ENCODE measurements at places on chromosomes 13 and 19.

GRCh38 chr13:74647211-74647610, 513.0 kb upstream of the KLF12 start:
- H3K36me3 ChIP-seq = no peaks in the 10 kb centered on the region
- no peaks in the 10 kb centered on the region for H3K27me3 ChIP-seq
- no peak overlapping the region for H3K4me3 ChIP-seq
- H3K4me1 ChIP-seq = no peaks in the 10 kb centered on the region
- no peak overlapping the region for H3K27ac ChIP-seq

- no peaks in the 10 kb centered on the region for H3K36me3 ChIP-seq
- no peak for DNase-seq
These were observed 98.8 kb upstream of the MYCBP2 start for GRCh38 chr13:77425705-77426104.

- H3K4me3 ChIP-seq = no peak overlapping the region
- DNase-seq = peak; percentile 42
- no peak overlapping the region for H3K27ac ChIP-seq
- H3K27me3 ChIP-seq = no peaks in the 10 kb centered on the region
- peaks cover 61% of the 10 kb centered on the region for H3K36me3 ChIP-seq
- no peaks in the 10 kb centered on the region for H3K4me1 ChIP-seq
These were observed 14.6 kb downstream of the AP3D1 start for GRCh38 chr19:2136796-2137195.

- peaks cover 16% of the 10 kb centered on the region for H3K36me3 ChIP-seq
- DNase-seq = no peak
- peak overlapping the region; percentile 81 for H3K4me3 ChIP-seq
- H3K27ac ChIP-seq = peak overlapping the region; percentile 99
These were observed 1.6 kb downstream of the JUNB start for GRCh38 chr19:12792853-12793289.

DNA sequence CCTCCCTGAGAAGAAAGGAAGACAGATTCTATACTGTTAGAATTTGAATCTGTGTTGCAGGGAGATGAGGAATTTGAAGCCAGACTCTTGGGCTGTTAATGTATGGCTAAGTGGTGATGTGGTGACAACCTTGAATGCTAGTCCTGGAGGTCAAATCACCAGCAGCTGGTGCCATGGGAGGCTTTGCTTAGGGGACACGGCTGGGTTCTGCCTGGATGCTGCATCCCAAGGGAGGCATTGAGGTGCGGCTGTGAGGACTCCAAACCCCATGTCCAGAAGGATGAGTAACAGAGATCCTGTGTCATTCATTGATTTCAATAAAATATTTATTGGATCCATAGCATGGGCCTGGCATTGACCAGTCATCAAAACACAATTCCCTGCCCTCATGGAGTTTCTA, 42.3 kb downstream of the RFX2 start:
- H3K27ac ChIP-seq = peak overlapping the region; percentile 98
- peaks cover 43% of the 10 kb centered on the region for H3K4me1 ChIP-seq

- H3K27ac ChIP-seq = no peak overlapping the region
- no peak for DNase-seq
- H3K4me3 ChIP-seq = no peak overlapping the region
- H3K36me3 ChIP-seq = no peaks in the 10 kb centered on the region
These were observed 4.8 kb upstream of the ALOX5AP start for GRCh38 chr13:30730526-30730925.

DNA sequence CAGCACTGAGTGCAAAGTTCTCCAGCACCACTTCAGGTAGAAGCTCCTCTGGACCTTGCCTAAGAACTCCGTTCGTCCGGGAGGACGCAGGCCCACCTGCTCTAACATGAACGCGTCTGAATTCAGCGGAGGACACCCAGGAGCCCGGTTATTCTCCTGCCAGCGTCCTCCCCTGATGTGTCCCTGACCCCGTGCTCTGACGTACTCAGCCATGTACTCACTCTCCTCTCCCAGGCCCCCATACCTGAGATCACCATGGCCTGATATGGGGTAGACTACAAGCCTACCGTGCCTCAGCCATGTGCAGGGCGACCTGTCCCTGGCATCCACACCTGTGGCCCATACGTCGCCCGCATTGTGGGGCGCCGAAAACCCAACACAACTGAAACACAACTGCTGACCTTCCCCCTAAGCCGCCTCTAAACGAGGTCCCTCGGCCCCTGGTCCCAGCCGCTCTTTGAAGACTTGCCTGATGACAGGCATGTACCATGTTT, 744 bp upstream of the ZNF584 start:
- H3K36me3 ChIP-seq = peaks cover 3% of the 10 kb centered on the region
- H3K27ac ChIP-seq = peak overlapping the region; percentile 57
- DNase-seq = no peak
- H3K27me3 ChIP-seq = no peaks in the 10 kb centered on the region

DNA sequence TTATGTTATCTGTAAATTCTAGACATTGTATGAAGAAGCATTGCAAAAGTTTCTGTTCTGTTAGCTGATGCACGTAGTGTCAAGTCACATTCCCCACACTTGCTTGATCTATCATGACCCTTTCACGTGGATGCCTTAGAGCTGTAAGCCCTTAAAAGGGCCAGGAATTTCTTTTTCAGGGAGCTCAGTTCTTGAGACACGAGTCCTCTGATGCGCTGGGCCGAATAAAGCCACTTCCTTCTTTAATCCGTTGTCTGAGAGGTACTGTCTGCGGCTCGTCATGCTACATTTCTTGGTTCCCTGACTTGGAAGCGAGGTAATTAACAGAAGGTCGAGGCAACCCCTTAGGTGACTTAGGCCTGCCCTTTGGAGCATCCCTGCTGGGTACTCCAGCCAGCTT, 5.8 kb downstream of the ZNF816 start:
- H3K4me1 ChIP-seq = peaks cover 5% of the 10 kb centered on the region
- H3K4me3 ChIP-seq = no peak overlapping the region
- H3K27me3 ChIP-seq = no peaks in the 10 kb centered on the region
- H3K36me3 ChIP-seq = peaks cover 38% of the 10 kb centered on the region

- H3K27me3 ChIP-seq = no peaks in the 10 kb centered on the region
- H3K36me3 ChIP-seq = no peaks in the 10 kb centered on the region
- no peak for DNase-seq
- H3K27ac ChIP-seq = peak overlapping the region; percentile 45
- no peak overlapping the region for H3K4me3 ChIP-seq
- H3K4me1 ChIP-seq = peaks cover 15% of the 10 kb centered on the region
These were observed 2.7 kb upstream of the RUBCNL start for GRCh38 chr13:46389457-46390451.

DNA sequence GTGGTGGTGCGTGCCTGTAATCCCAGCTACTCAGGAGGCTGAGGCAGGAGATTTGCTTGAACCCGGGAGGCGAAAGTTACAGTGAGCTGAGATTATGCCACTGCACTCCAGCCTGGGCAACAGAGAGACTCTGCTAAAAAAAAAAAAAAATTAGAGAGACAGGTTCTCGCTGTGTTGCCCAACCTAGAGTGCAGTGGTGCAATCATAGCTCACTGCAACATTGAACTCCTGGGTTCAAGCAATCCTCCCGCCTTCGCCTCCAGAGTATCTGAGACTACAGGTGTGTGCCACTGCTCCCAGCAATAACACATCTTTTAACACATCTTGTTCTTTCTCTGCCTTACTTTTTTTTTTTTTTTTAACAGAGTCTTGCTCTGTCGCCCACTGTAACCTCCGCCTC, 32.7 kb downstream of the CLEC17A start:
- H3K27me3 ChIP-seq = no peaks in the 10 kb centered on the region
- no peaks in the 10 kb centered on the region for H3K36me3 ChIP-seq
- H3K4me1 ChIP-seq = no peaks in the 10 kb centered on the region
- DNase-seq = no peak
- H3K27ac ChIP-seq = no peak overlapping the region

DNA sequence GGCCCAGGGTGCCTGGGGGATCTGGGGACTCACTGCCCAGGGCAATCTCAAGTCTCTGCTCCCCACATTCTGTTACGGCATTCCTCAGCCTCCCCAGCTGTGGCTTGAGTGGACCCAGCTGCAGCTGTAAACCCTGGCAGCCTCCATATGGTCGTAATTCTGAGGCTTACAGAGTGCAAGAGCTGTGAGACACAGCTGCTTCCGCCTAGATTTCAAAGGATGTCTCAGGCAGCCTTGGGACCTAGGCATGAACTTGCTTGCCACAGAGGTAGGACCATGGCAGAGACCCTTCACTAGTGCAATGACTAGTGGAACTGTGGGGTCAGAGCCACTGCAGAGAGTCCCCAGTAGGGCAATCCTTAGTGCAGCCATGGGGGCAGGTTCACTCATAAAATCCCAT, 297.5 kb downstream of the ENOX1 start:
- no peak overlapping the region for H3K4me3 ChIP-seq
- no peaks in the 10 kb centered on the region for H3K4me1 ChIP-seq
- H3K36me3 ChIP-seq = no peaks in the 10 kb centered on the region
- DNase-seq = no peak

GRCh38 chr13:114064450-114065140, 67.8 kb downstream of the RASA3 start:
- H3K27ac ChIP-seq = peak overlapping the region; percentile 99
- H3K27me3 ChIP-seq = no peaks in the 10 kb centered on the region
- no peak for DNase-seq
- H3K4me3 ChIP-seq = peak overlapping the region; percentile 11
- no peaks in the 10 kb centered on the region for H3K36me3 ChIP-seq

- no peak overlapping the region for H3K4me3 ChIP-seq
- DNase-seq = no peak
- no peak overlapping the region for H3K27ac ChIP-seq
- H3K27me3 ChIP-seq = no peaks in the 10 kb centered on the region
- no peaks in the 10 kb centered on the region for H3K36me3 ChIP-seq
These were observed 253.8 kb downstream of the KLF12 start for GRCh38 chr13:73880365-73880764.

- no peaks in the 10 kb centered on the region for H3K27me3 ChIP-seq
- DNase-seq = no peak
- H3K4me1 ChIP-seq = peaks cover 9% of the 10 kb centered on the region
- no peak overlapping the region for H3K4me3 ChIP-seq
These were observed 34.2 kb downstream of the RXFP2 start for GRCh38 chr13:31773538-31773937.

- DNase-seq = no peak
- no peak overlapping the region for H3K27ac ChIP-seq
- H3K4me1 ChIP-seq = no peaks in the 10 kb centered on the region
These were observed 12.2 kb downstream of the WIZ start for GRCh38 chr19:15437355-15438123.

DNA sequence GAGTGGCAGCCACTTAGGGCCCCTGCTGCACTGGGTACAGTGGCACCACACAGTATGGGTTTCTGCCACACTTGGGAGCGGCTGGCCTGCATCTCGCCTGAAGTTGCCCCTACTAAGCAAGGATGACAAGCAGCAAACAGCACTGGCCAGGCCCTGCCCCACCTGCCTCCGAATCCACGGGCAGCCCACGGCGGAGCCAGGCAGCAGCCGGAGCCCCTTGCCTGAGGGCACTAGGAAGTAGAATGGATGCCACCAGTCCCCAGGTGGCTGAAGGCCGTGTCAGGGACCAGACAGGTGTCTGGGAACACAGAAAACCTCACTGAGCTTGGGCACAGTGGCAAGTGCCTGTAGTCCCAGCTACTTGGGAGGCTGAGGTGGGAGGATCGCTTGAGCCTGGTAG, 19.4 kb downstream of the MLLT1 start:
- no peak overlapping the region for H3K4me3 ChIP-seq
- no peak for DNase-seq
- H3K27me3 ChIP-seq = no peaks in the 10 kb centered on the region
- H3K36me3 ChIP-seq = peaks cover 32% of the 10 kb centered on the region

DNA sequence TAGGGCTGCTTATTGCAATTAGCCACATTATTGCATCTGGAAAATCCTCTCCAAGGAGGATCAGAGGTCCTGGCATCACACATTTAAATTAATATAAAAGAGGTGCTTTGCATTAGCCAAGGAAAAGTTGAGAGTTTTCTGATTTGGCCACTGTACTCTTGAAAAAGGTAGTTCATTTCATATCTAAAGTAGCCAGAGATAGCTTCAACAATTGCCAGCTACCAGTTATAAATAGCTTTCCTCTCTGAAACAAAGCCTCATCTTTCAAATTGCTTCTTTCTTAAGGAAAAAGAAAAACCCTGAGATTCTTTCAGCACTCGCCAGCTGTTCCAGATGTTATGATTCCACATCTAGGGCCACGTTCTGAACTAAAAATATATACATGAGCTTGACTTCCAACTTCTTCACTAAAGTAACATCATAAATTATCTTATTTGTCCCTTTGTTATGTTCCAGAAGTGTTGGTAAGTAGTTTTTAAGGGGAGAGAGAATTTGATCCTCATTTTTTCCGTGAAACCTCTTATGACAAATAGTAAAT, 69.6 kb downstream of the ERCC5 start:
- no peak for DNase-seq
- peak overlapping the region; percentile 99 for H3K27ac ChIP-seq

GRCh38 chr13:52644108-52644507, 1.9 kb downstream of the HNRNPA1L2 start:
- peaks cover 4% of the 10 kb centered on the region for H3K36me3 ChIP-seq
- no peak for DNase-seq
- no peak overlapping the region for H3K27ac ChIP-seq
- H3K4me1 ChIP-seq = peaks cover 8% of the 10 kb centered on the region
- no peaks in the 10 kb centered on the region for H3K27me3 ChIP-seq
- H3K4me3 ChIP-seq = no peak overlapping the region

- H3K4me1 ChIP-seq = peaks cover 20% of the 10 kb centered on the region
- peak; percentile 98 for DNase-seq
- H3K4me3 ChIP-seq = peak within 1 kb of the TSS; percentile 55
- peak within 1 kb of the TSS; percentile 80 for H3K27ac ChIP-seq
These were observed at the start of gene GIPC1 for GRCh38 chr19:14496029-14496833. GIPC1 (minus strand) TSS chr19:14496127; CDS start chr19:14482976, 13,151 bp downstream.

- DNase-seq = no peak
- no peaks in the 10 kb centered on the region for H3K36me3 ChIP-seq
- no peaks in the 10 kb centered on the region for H3K27me3 ChIP-seq
- H3K4me3 ChIP-seq = no peak overlapping the region
- H3K27ac ChIP-seq = no peak overlapping the region
- H3K4me1 ChIP-seq = no peaks in the 10 kb centered on the region
These were observed 88.1 kb downstream of the TSC22D1 start for GRCh38 chr13:44487989-44488388.

GRCh38 chr13:100269837-100270236, 180.9 kb downstream of the PCCA start:
- H3K27me3 ChIP-seq = no peaks in the 10 kb centered on the region
- peaks cover 9% of the 10 kb centered on the region for H3K4me1 ChIP-seq

DNA sequence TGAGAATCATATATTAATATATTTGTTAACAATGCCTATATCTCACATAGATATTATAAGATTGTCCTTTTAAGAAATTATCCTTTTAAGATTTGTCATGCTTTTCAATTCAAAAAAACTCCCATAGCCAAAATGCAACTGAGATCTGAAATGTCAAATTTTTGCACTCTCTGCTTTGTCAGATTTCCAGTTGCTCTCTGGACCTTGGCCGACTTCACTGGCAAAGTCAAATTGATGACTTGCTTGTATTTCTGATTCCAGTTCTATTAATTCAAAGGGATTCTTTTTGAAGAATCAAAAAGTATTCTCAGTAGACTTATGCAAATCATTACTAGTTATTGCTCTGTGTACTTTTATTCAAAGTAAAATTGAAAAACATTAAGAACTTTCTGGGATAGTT, 101.2 kb upstream of the SCEL start:
- no peak for DNase-seq
- H3K4me1 ChIP-seq = no peaks in the 10 kb centered on the region
- no peaks in the 10 kb centered on the region for H3K36me3 ChIP-seq
- H3K27ac ChIP-seq = no peak overlapping the region

- H3K27me3 ChIP-seq = no peaks in the 10 kb centered on the region
- no peak overlapping the region for H3K27ac ChIP-seq
- no peaks in the 10 kb centered on the region for H3K36me3 ChIP-seq
- DNase-seq = no peak
These were observed 72.2 kb downstream of the KCTD15 start for GRCh38 chr19:33868788-33869412.

Measured in RWPE2 (cell line).